ENCODE measurements at places on chromosomes 7 and 10.

- no peak for DNase-seq
Observed at GRCh38 chr7:57370739-57371098, 79.3 kb upstream of the ZNF716 start.

GRCh38 chr7:105191331-105191730 lies 177.3 kb downstream of the KMT2E start:
- DNase-seq = no peak

- DNase-seq = peak; percentile 45
Observed at GRCh38 chr10:5527332-5528200, 2.8 kb downstream of the CALML3 start.

- peak; percentile 28 for DNase-seq
Observed at GRCh38 chr10:7593063-7593462, 73.7 kb downstream of the ITIH5 start.

- no peak for DNase-seq
Observed at GRCh38 chr7:21898265-21898930, 47.3 kb downstream of the CDCA7L start.

Measured in putamen (tissue), 1 donor.